ENCODE measurements at places on chromosomes 5 and 9.
A peak's percentile ranks its signal among the peaks of the same experiment; 100 is the strongest.

DNA sequence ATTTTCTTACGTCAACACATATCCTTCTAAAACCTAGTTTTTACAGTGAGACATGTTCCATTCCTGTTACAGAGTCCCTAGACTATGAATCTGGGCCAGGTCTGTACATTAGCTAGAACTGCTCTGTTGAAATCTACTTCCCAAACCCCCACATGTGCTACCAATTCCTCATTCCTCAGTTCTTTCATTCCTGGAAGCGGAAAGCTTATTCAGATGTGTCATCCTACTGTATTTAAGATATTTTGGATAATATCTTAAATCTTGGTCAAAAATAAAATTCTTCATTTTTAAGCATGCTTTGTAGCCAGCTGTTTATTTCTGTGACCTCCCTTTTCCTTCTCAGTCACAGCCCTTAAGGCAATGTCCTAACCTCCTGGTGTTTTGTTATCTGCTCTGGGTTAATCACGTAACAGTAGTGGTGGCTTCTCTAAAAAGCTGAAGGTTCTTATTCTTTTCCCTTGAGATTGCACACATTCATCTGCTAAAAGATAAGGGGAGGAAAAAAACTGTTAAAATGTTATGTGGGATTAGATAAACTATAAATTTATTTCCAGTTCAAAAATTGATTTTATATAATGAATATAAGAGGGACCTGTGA is 35.6 kb downstream of the GLRX start:
- DNase-seq = no peak

GRCh38 chr9:121887553-121888437 is 205.3 kb downstream of the TTLL11 start:
- peak; percentile 23 for DNase-seq

GRCh38 chr5:73812962-73813588 is 187.1 kb downstream of the ARHGEF28 start:
- DNase-seq = no peak

- DNase-seq = peak; percentile 91
Measured at GRCh38 chr9:87497604-87498045, at the start of gene DAPK1. TSS of gene DAPK1 (plus strand) at chr9:87497867. CDS start at chr9:87499078, 1,211 bp downstream.

DNA sequence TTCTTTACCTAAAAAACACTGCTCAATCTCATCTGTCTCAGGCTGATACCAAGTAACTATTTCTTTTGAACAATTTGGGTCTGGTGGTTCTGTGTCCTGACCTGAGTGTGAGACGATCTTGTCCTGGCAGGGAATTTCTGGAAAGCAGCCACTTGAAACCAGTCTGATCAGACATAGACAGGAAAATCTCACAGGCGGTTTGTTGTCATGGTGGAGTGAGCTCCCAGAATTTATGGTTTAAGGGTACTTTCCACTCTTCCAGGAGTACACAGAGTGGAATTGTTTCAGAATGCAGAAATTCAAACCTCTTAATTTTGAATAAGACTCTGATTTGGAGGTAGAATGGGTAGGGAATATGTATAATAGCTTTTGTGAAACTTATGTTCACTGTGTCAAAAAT is 268.2 kb downstream of the ISL1 start:
- DNase-seq = no peak

DNA sequence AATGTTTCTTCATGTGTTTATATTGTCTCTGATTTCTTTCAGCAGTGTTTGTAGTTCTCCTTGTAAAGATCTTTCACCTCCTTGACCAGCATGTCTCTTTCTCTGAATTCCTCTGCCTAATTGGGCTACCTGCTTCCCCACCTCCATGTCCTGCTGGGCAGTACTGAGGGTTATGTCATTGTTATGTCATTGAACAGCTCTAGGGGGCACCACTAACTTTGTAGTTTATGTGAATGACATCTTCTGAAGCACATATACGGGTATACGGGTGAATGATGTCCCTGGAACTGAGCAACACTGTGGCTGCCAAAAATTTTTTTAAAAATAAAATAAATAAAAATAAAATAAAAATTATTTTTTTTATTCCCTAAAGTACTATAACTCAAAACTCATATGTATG is 16.9 kb upstream of the SNCAIP start:
- peak; percentile 19 for DNase-seq

DNA sequence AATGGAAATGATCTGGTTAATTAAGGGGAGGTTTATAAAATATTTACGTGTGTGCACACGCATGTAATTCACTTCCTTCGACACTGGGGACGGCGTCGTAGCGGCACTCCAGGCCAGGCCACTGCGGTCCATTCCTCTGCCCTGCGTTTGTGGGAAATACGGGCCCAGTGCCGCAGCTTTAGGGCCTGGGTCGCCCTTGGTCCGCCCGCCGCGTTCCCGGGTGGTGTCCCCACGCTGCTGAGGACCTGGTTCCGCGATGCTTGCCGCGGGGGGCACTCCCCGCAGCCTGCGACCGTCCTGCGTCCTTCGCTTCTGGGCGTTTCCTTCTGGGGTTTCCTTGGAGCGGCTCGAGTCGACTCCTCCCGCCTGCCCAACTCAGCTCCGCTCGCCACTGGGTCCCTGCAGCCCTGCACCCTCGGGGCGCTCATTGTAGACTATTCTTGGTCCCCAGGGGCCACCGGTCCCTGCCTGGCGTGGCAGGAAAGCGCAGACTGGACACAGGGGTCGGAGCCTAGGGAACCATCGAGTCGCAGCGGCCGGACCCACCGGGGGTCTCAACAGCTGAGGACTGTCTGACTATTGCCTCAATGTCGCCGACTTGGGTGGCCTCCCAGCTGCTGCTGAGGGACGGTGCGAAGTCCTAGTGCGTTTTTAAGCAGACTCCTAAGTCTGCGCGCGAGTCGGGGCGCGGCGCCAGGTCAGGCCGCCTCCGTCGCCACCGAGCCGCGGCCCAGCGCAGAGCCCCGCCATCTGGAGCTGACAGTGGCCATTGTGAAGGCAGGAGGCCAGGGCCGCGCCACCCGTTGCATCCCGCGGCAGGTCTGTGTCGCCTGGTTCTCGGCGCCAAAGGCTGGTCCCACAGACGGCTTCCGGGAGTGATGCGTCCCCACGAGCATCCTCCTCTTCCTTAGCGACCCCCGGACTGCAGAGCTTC is 4.4 kb upstream of the IRX1 start:
- DNase-seq = peak; percentile 53

- DNase-seq = no peak
Measured at GRCh38 chr9:100428871-100429654, 2.1 kb downstream of the MSANTD3 start.

GRCh38 chr5:157471709-157472108 is 11.7 kb downstream of the NIPAL4 start:
- DNase-seq = no peak

- DNase-seq = no peak
Measured at GRCh38 chr5:100493996-100494395, 41.2 kb upstream of the FAM174A start.

DNA sequence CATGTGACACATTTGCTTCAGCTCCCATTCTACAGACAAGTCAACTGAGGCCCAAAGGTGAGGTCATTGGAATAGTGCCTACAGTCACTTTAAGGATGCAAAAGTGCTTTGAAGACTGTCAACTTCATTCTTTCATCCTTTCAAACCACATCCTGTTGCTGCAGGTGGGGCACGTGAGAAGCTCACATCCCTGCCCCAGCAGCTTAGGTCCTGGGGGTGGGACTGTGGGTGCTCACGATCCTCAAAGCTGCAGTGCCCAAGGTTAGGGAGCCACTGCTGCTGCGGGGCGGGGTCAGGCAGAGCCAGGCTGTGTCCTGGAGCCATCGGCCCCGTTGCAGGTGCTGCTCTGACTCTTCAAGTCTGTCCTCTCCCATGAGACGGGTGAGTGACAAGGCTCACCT is 57.9 kb upstream of the IER5L start:
- DNase-seq = no peak

- no peak for DNase-seq
Measured at GRCh38 chr5:54769746-54770145, 215.6 kb downstream of the ESM1 start.

- no peak for DNase-seq
Measured at GRCh38 chr5:179595916-179596315, 27.6 kb downstream of the HNRNPH1 start.

- DNase-seq = no peak
Measured at GRCh38 chr5:65790371-65791163, 68.6 kb downstream of the NLN start.

- no peak for DNase-seq
Measured at GRCh38 chr5:74179179-74179578, 461.3 kb downstream of the ENC1 start.

DNA sequence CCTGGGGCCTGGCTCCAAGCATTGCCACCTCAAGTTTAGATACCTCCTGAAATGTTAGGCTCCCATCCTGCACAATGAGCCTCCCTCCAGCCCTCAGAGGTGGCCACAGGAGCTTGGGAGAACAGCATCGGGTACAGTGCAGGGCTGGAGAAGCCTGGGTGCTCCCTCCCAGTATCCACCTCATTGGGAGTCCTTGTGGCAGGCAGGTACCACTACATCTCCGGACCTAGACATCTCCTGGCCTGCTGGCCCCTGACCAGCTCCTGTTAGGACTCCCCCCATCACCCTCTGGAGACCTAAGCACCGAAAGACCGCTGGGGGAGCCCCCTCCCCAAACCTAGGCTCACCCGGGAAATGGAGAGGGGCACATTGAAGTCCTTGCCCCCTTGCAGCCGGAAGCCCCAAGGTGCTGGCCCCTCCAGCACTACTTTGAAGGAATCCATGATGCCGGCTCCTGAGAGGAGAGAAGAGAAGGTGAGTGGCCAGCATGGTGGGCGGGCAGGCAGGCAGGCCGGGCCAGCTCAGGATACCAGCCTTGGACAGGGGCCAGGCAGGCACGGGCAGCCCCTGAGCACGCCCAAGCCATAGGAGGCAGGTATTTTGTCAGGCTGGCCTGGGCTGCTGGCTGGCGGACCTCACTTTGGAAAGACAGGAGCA is 1.2 kb downstream of the PDLIM7 start:
- peak; percentile 71 for DNase-seq

GRCh38 chr5:121897341-121897740 is 45.7 kb downstream of the FTMT start:
- DNase-seq = no peak

GRCh38 chr9:90839183-90839728 is 37.6 kb downstream of the SYK start:
- DNase-seq = no peak

DNA sequence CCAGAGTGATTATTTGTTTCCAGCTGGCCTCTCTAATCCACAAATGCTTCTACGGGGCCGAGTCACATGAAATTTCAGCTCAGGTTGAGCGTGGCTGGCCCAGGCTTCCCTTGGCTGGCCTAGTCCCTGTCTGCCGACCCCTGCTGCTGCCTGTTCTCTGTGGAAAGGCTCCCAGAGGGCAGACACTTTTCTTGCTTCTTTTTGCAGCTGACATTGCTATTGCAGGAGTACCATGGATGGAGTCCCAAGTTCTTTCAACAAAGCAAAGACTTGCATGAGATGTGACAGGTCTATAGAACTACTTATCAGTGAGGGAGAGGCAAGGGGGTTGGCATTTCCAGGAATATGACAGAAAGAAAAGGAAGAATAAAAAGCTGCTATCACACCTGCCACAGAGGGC is 287.4 kb upstream of the ARRDC3 start:
- DNase-seq = peak; percentile 21

GRCh38 chr5:170206216-170206615 is 26.6 kb upstream of the C5orf58 start:
- no peak for DNase-seq

DNA sequence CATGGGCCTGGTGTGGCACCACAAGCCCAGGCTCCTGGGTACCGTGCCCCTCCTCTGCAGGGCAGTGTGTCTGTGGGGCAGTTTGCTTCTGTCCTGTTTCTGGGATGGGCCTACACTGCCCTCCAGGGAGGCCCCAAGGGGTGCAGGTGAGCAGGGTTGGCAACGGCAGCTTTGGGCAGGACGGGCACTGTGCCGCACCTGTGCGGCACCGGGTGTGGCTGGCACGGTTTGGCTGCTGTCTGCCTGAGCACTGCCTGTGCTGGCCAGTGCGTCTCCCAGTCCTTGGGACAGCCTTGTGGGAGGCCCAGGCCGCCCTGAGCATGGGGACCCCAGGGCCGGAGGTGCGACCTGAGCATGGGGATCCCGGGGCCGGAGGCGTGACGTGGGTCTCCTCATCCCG is 37.2 kb downstream of the RXRA start:
- no peak for DNase-seq

DNA sequence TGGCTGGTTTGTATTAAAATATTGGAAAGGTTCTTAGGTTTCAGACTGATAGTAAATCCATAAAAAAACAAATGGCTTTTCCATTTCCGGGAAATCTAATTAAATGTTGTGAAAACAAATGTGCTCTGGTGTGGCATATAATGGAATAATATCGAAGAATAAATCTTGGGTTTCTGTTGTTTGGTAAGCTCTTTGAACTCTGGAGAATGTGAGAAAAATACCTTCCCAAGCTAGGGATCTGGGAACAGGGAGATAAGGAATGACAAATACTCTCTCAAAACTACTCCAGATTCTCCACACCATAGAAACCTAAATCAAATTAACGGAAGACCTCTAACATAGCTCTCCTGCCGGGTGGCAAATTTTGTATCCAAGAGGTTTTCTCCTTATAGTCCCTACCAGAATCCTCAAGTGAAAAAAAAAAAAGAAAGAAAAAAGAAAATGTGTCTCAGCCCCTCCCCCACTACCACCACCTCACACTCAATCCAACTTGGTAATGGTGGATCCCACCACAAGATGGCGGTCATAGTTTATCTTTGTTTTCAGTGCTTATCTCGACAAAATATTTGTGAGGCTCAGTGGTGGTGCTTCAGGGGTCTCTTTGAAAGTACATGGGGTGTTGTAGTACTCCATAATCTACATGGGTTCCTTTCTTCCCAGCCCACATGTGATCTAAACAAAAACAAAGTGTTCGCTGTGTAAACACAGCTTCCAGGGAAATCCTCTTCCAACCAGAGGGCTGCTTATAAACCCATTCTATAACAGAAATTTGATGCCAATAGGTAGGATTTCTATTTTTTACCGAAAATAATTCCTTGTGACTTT is 54.5 kb upstream of the FST start:
- DNase-seq = peak; percentile 82

DNA sequence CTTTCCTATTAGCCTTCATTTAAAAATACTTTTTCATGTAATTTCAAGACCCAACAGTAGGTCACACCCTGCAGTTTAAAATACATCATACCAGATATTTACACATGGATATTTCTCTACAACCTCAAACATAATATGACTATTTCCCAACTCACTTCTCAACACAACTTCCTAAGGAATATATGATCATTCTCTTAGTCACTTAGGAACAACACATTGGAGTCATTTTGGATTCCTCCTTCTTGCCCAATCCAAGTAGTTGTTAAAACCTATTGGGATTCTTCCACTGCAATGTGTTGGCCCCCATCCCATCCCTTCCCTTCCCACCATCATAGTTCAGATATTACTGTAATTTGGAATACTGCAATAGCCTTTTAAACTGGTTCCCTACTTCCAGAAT is 145.5 kb downstream of the DCP2 start:
- no peak for DNase-seq

DNA sequence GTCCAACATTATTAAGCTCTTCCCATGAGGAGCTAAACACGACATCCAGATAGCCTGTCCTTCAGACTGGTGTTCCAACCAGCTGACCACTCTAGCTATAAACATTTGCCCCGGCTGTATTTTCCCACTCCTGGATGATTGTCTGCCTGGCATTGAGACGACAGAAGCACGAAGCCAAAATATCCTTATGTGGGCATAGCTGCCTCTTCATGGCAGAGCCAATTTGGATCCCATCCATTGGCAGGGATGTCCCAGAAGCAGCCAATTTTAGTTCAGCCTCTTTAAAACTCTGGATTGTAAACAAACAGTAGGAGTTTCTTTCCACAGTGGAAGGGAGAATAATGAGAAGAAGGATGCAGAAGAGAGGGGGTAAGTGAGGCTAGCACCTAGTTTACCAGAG is 507.6 kb downstream of the CETN3 start:
- DNase-seq = no peak

GRCh38 chr9:27572566-27572917 is 739 bp downstream of the C9orf72 start:
- peak; percentile 70 for DNase-seq

Measured in ELF-1 (cell line).